Activated CD4-positive, alpha-beta T cell treated with anti-CD3 and anti-CD28 coated beads, Interleukin-2, Interleukin-6, amounts not matched to agents 100 ng/mL and 50 ng/mL, durations not matched to agents 16 hours and 8 hours (primary cell): ENCODE measurements at places on chromosomes 4 and X.

DNA sequence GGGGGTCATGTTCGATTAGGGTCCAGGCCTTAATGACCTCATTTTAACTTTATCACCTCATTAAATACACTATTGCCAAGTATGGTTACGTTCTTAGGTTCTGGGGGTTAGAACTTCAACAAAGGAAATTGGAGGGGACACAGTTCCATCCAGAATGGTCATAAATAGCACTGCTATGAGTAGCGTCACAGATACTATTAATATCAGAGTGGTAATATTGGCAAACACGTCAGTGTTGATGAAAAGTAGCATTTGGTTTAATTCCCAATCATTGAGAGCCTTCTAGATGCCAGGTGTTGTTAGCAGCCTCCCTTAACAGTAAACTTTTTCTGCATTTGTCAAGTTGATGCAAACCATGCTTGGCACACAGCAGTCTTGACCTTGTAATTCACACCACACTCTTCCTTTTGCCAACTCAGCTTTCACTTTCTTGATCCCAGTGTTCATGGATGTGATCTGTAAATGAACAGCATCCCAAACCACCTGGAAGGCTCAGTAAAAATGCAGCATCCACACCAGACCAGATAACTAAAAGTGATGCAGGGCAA lies 912.5 kb upstream of the TENM3 start:
- DNase-seq = no peak

- no peak for DNase-seq
Observed at GRCh38 chr4:2248044-2248780, 6.3 kb upstream of the HAUS3 start.

DNA sequence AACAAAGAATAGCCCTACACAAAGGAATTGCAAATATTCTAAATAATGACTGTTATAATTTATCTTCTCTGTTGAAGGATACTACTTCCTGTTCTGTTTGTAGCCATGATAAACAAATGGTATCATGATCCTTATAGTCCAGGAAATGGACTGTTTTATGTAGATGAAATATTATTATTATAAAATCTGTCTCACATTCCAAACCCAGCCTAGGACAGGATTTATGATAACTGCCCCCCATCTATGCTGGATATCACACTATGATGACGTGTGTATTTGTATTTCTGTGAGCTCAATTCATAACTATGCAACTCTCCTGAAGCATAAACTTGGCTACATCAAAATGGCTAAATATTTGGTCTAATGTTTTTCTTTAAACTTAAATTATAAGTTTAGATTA lies 21.3 kb downstream of the DMD start:
- no peak for DNase-seq

GRCh38 chr4:184100297-184100885 lies 117.3 kb downstream of the ENPP6 start:
- DNase-seq = peak; percentile 34
